ENCODE measurements at places on chromosomes 1 and 21.

DNA sequence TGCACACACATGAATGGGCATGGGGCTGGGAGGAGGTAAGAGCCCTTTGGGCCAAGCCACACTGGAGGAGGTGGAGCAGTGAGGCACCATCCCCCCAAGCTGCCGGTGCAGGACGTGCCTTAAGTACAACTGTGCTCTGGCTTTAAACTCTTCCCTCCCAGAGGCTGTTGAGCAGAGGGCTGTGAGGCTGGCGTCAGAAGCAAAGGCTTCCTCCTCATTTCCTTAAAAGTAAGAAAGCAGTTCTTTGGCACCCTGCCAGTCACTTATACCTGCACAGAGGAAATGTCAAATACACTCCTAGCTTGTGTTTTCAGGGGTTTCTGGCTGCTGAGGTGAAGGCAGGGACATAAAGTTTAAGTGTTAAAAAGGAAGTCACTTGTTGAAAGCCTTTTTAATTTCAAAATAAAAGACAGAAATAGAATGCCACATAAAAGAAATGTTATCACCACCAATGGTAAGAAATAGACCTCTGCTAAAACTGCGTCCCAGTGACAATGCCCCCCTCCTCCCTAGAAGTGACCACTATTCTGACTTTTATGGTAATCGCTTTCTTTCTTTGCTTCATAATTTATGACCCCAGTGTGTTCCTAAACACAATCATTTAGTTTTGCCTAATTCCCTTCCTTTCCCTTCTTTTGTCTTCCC, 33.0 kb downstream of the LAMC2 start:
- DNase-seq: peak; percentile 89

- no peak for DNase-seq
Measured at GRCh38 chr1:174535207-174535606, 87.4 kb downstream of the GPR52 start.

DNA sequence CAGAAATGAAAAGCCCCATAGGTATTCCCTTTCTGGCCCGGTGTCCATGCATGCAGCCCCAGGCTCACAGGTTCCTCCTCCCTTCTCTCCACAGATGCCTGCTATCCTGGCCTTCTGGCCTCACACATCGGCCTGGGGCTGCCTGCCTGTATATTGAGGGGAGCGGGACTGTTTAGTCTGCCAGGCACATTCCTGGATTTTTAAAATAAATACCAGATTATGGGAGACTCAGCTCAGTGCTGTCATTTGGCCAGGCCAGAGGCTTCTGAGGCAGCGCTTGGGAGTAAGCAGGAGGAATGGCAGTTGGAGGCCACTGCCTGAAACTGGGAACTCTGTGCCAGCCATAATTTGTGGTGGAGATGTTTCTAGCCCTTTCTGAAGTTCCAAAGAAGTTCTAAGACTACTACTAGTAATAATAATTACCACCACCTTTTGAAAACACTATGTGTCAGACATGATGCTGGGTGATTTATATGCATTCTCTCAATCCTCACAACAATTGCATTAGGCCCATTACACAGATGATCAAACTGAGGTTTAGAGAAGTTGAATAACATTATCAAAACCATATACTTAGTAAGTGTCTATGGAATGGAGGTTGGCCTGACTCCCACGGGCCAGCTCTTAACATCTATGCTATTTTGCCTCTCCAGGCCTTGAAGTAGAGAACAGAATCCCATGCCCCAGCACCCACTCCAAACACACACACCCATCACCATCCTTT, 107.6 kb downstream of the PLXNA2 start:
- DNase-seq: peak; percentile 91

- DNase-seq: no peak
Measured at GRCh38 chr1:186819563-186819962, 9.2 kb upstream of the PLA2G4A start.

GRCh38 chr1:44655609-44656008, 18.7 kb downstream of the TMEM53 start:
- no peak for DNase-seq

GRCh38 chr21:15421441-15421881, 308.3 kb upstream of the USP25 start:
- no peak for DNase-seq

DNA sequence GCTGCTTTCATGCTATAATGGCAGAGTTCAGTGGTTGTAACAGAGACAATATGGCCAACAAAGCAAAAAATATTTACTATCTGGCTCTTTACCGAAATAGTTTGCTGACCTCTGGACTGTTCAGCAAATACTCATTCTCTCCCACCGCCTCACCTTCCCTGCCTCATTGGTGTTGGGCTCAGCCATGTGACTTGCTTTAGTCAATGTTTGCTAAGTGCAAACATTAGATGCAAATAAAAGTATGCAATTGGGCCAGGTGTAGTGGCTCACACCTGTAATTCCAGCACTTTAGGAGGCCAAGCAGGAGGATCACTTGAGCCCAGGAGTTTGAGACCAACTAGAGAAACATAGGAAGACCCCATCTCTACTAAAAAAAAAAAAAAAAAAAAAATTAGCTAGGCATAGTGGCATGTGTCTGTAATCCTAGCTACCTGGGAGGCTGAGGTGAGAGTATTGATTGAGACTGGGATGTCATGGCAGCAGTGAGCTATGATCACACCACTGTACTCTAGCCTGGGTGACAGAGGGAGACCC, 55.1 kb downstream of the RPL5 start:
- DNase-seq: no peak

DNA sequence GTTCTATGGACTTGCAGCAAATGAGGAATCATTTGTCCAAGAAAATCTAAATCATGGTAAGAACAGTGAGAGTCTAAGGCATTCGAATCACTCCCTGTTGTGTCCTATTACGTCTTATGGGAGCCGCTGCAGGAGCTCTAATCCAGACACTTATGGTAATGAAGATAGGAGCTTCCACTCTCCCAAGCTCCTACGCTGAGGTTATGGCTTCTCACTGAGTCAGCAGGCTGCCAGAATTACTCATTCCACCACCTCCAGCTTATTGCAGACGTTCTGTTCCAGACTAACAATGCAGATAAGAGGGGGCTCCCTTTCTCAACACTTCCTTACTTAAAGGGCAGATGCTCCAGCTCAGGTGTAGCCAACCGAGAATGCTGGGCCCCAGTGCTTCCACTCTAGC, 212.6 kb downstream of the GREM2 start:
- peak; percentile 63 for DNase-seq

- DNase-seq: no peak
Measured at GRCh38 chr1:2468540-2468939, 7.5 kb upstream of the PLCH2 start.

- peak; percentile 86 for DNase-seq
Measured at GRCh38 chr1:172351346-172351745, 69.1 kb upstream of the C1orf105 start.

DNA sequence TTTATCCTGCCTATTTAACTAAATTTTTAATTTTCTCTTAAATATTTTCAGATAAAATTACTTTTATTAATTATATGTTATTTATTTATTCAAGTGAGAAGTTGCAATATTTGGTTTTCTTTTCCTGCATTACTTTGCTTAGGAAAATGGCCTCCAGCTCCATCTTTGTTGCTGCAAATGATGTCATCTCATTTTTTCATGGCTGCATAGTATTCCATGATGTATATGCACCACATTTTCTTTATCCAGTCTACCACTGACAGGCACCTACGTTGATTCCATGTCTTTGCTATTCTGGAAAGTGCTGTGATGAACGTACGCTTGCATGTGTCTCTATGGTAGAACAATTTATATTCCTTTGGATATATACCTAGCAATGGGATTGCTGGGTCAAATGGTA, 186.9 kb upstream of the LYPLAL1 start:
- no peak for DNase-seq

DNA sequence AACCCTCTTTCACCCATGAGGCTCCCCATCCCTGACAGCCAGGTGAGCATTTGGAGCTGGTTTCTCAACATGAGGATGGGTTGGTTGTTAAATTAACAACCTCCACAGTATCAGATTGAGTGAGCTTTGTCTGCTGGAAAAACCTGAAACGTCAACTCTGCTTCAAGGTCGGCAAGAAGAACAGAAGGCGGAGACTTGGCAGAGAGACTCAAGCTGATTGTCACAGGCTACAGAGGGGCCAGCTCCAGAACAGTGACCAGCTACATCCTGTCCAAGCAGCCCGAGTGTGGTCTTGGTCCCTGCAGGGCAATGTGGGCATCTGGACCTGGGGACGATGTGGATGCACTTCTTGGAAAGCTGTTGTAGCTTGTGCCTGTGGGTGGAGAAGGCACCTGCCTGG, 36.6 kb upstream of the TMEM51 start:
- DNase-seq: peak; percentile 37

DNA sequence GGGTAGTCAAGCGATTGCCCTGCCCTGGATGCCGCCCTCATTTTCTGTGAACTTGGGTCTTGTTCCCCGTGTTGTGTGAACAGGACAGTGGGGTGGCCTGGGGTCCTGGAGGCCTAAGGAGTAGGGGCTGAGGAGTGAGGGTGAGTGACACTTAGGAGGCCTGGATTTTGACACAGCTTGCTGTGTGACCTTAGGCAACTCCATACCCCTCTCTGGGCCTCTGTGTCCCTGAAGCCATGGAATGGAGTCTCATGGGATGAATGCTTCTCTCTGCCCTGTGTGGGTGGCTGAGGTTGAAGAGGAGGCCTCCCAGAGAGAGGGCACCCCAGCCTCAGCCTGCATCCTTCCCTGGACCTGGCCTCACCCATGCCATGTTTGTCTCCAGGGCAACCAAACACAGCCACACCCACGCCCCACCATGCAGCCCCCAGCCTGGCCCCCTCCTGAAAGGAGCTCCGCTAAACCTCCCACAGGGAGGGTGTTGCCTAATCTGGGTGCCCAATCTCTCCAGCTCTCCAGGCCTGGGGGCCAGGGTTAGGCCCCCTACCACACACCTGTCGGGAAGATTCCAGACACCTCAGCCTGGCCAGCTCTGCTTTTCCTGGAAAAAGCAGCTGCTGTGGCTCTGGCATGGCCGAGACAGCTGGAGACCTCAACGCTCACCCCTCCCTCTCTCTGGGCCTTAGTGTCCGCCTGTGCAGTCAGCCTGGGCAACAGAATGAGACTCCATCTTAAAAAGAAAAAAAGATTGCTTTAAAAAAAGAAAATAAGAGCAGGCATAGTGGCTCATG, 9.9 kb downstream of the MYOM3 start:
- DNase-seq: peak; percentile 40
